AG08396 (cell line): ENCODE measurements at places on chromosomes 4 and X.

GRCh38 chr4:141480950-141481349, 155.4 kb upstream of the IL15 start:
- DNase-seq, result no peak

DNA sequence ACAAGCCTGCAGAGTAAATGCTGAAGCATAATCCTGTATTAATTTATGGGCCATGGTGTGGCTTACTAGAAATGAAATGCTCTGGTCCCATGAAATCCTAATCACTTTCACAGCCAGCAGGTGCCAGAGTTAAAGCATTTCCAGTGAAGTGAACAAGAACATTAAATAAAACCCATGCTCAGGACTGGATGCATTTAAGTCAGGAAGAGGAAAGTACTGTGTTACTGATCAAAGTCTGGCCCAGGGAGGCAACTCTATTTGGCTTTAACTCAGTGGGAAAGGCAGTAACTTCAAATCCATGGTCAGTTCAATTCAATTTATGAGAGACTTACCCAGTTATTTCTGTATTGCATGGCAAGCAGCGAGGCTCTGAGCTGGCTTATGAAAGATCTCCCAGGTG, 29.2 kb downstream of the AGA start:
- DNase-seq, result no peak

DNA sequence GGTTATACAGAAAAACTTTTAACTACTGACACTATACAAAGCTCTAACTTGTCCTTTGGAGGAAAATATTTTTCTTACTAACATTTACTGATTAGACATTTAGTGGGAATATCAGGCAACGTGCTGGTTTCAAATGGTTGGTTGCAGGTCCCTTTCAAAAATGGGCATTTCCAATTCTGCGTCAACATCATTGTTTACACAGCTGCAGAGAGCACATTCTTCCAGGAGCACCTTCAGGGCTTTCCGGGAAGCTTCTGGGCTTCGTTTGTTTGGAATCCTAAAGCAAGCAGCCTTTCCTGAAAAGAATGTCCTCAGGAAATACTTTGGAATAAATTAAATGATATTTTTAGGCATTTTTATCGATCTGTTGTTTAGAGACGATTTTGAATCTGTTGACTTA, 289.7 kb downstream of the TRIML1 start:
- no peak for DNase-seq

DNA sequence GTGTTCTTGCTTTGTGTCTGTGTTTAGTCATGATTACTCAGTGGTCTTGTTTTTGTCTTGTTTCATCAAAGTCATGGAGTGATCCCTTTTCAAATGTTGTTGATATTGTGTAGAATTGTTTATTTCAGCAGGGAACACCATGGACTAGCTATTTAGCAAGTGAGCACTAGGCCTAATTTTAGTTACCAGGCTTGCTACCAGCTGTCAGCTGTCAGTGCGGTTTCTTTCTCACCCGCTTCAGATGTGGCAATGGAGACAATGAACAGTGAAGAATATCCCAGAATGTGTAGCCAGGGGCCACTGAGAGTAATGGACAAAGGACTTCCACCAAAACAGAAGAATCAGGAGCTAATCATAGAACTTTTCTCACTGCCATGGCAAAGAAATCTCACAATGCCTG, 432.8 kb upstream of the FMR1 start:
- no peak for DNase-seq

DNA sequence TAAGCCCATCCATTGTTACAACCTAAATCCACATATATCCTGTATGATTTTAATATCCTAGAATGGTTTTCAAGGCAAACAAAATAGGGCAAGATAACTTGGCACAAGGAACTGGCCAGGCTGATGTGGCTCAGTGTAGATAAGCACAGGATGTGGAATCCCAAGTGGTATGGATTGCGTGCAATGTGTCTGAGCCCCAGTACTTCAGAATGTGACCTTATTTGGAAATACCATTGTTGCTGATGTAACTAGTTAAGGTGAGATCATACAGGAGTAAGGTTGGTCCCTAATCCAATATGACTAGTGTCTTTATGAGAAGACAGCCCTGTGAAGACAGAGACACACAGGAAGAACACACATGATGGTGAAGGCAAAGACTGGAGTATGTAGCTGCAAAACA, 72.4 kb downstream of the IL21 start:
- DNase-seq, result no peak

DNA sequence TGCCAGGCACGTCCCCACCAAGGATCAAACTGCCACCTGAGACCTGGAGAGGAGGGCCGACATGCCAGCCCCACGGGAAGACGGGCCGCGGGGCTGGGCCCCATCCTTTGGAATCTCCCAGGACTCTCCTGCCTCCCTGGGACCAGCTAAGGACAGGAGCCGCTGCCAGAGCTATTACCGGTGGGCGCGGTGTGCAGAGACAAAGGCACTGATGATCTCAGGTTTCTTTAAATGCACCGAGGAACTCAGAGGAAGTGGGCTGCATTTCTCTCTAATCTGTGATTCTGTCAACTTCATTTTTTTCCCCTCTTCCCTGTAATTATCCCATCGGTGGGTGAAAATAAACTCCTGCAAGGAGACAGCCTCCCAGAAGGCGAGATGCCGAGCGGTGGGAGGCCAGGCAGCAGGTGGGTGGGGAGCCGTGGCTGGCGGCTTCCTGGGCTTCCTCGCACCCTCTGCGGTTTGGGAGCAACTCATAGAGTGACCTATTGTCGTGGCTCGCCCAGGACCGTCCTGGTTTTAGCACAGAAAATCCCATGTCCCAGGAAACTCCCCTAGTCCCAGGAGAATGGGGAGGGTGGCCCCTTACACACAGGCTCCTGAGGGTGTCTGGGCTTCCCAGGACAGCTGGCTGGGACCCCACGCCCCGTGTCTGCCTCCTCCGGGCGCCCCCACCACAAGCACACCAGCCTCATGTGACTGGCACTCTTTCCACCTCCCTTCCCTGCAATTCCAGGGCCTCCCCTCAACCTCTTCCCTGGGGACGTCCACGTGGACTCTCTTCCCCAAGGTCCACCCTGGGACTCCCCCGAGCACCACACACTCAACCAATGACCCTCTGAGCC, 62.3 kb upstream of the ADRA2C start:
- no peak for DNase-seq

DNA sequence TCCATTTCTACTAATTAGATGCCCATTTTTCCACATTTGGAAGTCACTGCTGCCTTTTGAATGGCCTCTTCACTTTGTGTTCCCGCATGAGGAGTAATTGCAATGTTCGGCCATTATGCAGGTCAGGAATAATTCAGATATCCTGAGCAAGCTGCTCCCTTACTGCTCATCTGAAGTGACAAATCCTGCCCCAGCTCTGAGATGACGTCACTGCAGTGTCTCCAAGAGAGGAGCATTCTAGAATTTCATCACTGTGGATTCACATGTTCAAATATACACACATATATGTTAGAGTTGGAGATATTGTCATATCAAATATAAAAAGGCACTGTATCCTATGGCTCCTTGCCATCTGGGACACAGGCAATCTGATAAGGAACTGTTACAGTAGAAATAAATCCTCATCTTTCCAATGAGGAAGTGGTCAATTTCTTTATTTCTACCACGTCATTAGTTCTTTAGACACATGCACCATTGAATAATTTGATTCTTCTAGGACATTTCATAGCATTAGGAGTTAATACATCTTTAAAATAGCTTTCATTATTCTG, 706.9 kb upstream of the TENM3 start:
- no peak for DNase-seq

GRCh38 chrX:88170553-88170952, 576.5 kb upstream of the CPXCR1 start:
- no peak for DNase-seq

- DNase-seq, result no peak
Measured at GRCh38 chr4:70313736-70314135, 21.0 kb upstream of the CABS1 start.

DNA sequence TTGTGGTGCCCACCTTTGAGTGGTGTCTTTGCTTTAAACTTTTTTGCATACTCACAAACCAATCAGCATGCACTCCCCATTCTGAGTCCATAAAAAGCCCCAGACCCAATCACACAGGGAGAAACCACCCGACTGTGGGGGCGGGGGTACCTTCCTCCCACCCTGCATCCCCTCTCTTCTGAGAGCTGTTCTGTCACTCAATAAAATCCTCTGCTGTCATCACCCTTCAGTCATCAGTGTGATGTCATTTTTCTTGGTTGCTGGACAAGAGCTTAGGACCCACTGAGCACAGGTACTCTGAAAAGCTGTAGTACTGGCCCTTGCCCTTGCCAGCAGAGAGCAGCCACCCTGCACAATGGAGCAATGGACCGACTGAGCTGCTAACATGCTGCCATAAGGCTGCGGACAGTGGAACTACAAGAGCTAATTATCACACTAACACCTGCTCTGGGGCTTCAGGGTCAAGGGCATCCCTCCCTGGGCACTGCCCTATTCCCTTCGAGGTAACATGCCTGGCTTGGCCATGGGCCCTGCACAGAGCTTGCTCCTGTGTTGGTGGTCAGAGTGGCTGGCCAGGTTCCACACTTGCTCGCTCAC, 62.9 kb upstream of the PGRMC2 start:
- DNase-seq, result no peak

- no peak for DNase-seq
Measured at GRCh38 chr4:17934286-17934685, 87.3 kb downstream of the LCORL start.

DNA sequence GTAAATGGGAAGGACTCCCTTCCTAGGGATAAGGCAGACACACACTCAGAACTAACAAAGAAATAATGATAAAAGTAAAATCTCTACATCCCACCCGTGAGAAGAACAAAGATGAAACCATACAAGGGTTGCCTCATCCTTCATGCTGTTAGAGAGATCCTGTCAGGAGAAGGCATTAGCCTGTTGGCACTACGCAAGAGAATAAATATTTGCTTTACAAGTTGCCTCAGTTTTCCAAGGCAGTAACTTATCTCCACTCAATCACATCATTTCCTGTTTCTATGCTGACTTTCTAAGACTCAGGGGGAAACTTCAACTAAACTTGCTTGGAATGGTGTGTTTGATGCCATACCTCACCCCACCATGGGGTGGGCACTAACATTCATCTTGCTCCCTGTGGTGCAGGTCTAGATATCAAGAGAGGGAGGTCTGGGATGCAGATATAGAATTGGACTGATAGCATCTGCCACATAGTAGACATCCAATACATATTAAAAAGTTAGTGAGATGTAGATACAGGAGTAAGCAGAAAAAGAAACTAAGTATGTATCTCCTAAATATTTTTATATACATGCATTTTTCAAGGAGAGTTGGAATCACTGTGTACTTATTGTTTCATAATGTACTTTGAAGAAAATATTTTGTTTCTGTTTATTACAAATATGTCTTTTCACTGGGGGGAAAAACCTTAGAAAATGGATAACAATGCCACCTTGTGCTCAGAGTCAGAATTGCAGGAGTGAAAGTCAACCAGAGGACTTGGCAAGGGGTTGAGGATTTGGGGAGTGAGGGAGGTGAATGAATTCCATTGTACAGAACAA, 57.2 kb upstream of the BEX4 start:
- peak; percentile 49 for DNase-seq

- no peak for DNase-seq
Measured at GRCh38 chrX:48045410-48046311, 25.8 kb downstream of the ZNF630 start.

DNA sequence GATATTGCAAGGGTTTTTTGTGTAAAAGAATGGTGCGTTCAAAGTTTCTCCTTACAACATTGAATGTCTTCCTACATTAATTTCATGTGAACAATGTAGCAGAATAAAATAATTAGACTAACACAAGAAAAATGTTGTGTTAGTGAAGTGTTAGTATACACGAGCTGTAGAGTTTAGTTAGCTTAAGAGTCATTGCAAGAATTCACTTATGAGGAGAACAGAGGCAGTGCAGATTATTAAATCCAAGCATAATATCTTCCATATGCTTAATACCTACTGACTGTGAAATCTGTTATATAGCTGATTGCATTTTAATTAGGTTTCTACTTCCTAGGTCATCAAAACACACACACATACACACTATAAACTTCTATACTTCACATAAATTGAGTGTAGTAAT, 959.0 kb downstream of the FAT4 start:
- DNase-seq, result no peak

GRCh38 chr4:52311464-52312125, 260.5 kb downstream of the SPATA18 start:
- no peak for DNase-seq
